ENCODE measurements at places on chromosomes 1 and 21.

DNA sequence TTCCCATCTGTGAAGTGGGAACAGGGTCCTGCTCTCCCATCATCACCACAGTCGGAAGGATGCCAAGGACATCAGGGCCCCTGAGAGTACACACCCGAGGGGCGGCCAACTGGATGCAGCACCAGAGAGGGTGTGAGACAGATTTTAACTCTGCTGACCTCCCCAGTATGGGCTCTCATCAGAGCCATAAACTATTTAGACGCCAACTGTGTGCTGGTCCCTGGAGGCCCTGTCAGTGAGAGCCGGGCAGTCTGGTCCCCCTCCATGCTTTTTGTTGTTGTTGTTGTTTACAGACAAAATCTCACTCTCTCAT lies 1.7 kb downstream of the FGR start:
- no peak for DNase-seq

GRCh38 chr21:31137960-31138359 lies 99.7 kb upstream of the KRTAP19-8 start:
- DNase-seq, result no peak

- no peak for DNase-seq
These were observed 14.3 kb downstream of the S100A11 start for GRCh38 chr1:152022474-152022873.

DNA sequence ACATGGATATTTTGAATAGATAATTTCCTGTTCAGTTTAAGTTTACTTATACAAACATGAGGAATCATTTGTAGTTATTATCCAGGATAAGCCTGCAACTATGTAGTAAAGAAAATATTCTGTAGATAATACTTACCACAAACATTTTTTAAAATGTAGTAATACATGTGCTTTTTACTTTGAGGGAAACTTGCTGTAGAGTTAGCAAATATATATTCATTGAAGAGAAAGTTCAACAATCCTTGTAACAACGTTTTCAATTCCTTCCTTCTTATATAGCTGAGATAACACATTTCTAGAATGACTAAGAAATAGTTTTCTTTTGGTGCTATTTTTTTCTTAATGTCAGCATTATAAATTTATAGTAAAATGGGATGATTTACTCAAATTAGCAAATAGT lies 664.6 kb upstream of the ADAMTS5 start:
- no peak for DNase-seq

- no peak for DNase-seq
These were observed 18.6 kb upstream of the C1orf105 start for GRCh38 chr1:172401892-172402291.
